ENCODE measurements at places on chromosomes 13 and 19. TPM values are rescaled to one million over a fixed set of nuclear protein-coding genes. Genes with fewer than 3 reads are reported as not detected.

Gene CEACAM6
- not detected for total RNA-seq

GRCh38 chr13:72678312-72678711 lies 49.1 kb downstream of the MZT1 start:
- no peak overlapping the region for H3K27ac ChIP-seq
- DNase-seq, result no peak
- no peak overlapping the region for H3K4me3 ChIP-seq
- no peaks in the 10 kb centered on the region for H3K27me3 ChIP-seq
- no peaks in the 10 kb centered on the region for H3K36me3 ChIP-seq

Gene FXYD1
- not detected for total RNA-seq

DNA sequence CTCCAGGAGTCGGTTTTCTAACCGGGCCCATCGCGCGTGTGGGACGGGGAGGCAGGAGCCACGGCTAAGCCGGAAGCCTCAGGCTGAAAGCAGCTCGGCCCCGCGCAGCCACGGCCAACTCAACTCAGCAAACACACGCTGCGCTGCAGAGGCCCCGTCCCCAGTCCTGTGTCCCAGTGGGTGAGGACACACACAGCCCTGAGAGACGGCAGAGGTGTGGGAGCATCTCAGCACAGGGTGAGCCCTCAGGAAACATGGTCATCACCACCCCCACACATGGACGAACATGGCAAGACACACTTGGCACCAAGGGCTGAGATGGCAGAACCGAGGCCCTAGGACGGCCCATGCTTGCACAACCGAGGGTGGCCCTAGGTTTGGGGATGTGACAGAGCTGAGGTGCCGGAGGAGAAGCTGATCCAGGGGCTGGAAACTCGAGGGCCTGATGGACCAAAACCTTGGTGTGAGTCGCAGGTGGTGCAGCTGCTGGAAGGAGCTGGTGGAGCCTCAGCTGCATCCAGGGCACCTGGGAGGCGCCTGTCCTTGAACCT lies 29.0 kb upstream of the C13orf46 start:
- peaks cover 33% of the 10 kb centered on the region for H3K36me3 ChIP-seq
- DNase-seq, result no peak
- no peak overlapping the region for H3K27ac ChIP-seq
- no peaks in the 10 kb centered on the region for H3K27me3 ChIP-seq

GRCh38 chr13:36124236-36124822 lies 6.9 kb downstream of the DCLK1 start:
- DNase-seq, result peak; percentile 93
- peaks cover 12% of the 10 kb centered on the region for H3K4me1 ChIP-seq
- H3K27me3 ChIP-seq, result peaks cover 24% of the 10 kb centered on the region
- no peak overlapping the region for H3K4me3 ChIP-seq

Gene GNG7
- 0.29 TPM for total RNA-seq

DNA sequence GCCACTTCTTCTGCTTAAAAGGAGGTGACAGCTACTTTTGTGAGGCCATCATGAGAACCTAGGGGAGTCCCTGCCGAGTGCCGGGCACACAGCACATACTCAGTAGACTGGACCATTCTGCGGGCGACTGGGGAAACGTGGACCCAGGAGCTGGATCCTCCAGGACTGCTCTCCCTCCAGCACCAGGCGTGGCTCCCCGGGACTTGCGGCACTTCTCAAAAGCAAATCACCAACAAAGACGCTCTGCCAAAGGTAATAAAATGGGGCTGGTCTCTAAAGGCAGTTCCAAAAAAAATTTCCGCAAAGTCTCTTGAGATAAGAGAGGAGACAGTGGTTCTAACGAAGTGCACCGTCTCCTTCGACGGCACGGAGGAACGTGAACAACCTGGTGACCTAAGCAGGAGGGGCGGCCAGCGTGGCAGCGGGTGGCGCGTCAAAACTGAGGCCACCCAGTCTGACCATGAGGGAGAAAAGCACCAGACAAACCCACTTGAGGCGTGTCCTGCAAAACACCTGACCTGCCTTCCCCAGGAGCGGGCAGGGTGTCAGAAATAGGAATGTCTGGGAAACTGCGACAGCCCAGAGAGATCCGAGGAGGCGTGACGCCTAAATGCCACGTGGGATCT lies 1.4 kb upstream of the TMPRSS9 start:
- H3K27ac ChIP-seq, result no peak overlapping the region
- H3K4me3 ChIP-seq, result no peak overlapping the region
- no peaks in the 10 kb centered on the region for H3K4me1 ChIP-seq
- H3K36me3 ChIP-seq, result no peaks in the 10 kb centered on the region
- DNase-seq, result no peak

Gene CYP2A7
- total RNA-seq, result not detected

- H3K27ac ChIP-seq, result no peak overlapping the region
- peak; percentile 67 for DNase-seq
- H3K4me1 ChIP-seq, result peaks cover 3% of the 10 kb centered on the region
- H3K4me3 ChIP-seq, result peak overlapping the region; percentile 64
Measured at GRCh38 chr13:71866335-71867130, 471 bp downstream of the DACH1 start.

All from osteoblast (primary cell).